ENCODE measurements at places on chromosomes 1 and 21.

GRCh38 chr1:19009126-19009881, 52.8 kb upstream of the IFFO2 start:
- no peak for DNase-seq

GRCh38 chr1:71393301-71393700, 312.5 kb upstream of the ZRANB2 start:
- no peak for DNase-seq

- no peak for DNase-seq
These were observed 7.9 kb upstream of the PLA2G2C start for GRCh38 chr1:20194224-20194623.

DNA sequence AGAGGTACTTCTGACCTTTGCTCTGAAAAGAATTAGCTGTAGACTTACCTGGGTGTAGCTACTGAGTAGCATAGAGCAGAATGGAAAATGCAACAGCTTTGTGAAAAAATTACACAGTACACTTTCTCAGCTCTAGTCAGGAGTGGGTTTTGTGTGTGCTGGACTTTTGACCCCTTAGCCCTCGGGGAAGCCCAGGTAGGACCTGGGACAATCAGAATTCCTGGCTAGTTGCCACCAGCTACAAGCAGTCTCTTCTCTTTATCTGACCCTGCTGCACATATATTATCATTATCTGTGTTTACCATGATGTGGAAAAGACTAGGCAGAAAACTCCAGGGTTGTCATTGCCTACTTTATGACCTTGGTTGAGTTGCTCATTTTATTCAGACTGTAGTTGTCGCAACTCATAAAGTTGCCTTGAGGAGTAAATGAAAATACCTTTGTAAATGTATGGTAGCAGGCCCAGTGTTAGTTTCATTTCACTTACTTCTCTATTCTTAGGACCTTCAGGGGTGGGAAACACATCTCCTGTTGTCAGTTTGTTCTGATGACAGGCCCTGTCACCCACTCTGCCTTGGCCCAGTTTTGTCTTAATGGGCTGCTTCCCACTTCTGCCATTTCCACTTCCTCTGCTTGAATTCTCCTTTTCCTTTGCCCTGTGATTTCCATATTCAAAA, 5.4 kb downstream of the NEK7 start:
- DNase-seq: peak; percentile 37

DNA sequence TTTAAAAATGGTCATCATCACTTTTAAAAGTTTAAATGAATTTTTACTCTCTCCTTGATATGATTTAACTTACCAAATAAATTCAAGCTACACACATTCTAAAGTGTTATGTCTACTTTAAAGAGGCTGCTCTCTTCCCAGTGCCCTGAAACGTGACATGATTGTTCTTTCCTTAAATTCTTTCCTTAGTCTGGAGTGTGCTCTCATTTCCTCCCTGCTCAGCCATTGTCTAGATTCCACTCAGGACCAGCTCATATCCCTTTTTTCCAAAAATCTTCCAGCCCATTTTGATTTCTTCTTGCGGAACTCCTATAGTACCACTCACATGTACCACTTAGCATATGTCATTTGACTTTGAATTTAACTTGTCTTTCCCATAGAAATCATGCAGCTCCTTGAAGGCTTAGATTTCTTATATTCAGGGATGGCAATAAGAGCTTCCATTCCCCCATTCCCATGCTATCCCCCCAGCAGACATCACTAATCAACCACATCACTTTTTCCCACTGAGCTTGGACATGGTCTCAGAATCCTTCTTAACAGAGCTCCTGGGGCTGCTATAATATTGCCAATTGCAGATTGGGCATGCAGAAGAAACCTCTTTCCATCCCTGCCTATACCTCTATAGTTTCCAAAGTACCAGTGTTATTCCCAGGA, 54.7 kb upstream of the ITPKB start:
- DNase-seq: no peak

DNA sequence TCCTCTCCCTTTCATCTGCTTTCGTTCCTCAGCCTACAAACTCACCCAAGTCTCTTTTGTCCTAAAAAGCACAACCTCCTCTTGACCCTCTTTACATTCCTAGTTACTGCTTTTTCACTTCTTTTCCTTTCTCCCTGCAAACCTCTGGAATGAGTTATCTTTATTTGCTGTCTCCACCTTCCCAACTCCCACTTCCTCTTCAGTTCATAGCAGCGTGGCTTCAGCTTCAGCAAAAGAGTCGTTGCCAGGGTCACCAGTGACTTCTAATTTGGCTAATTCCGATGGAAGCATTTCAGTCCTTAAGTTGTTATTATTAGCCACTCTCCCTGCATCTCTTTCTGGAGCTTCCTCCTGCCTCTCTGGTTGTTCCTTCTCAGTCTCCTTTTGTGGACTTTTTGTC, 6.2 kb upstream of the TMEM54 start:
- DNase-seq: no peak

DNA sequence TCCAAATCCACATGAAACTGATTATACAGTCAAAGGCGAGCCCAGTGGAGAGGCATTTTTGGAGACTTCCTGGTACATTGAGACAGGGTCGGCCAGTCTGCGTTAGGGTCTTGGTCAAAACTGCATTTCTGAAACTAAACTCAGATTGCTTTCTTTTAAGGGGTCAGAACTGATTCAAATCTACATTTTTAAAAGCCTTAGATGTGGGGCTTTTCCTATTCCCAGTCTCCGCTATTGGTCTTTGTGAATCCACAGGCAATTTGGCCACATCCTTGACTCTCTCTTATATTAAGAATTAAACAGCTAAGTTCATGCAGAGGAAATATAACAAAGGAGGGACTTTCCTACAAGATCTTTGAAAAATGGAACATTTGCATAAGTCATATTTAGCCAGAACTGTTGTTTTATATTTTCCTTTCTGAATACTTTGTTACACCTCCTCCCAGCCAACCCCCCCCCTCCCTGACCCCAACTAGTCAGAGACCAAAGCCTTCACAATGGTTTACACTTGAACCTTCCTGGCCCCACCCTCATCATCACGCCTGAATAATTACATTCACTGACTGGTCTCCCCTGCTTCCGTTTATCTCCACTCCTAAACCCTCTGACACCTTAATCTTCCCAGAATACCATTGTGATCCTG, 30.9 kb downstream of the SELL start:
- no peak for DNase-seq

- peak; percentile 61 for DNase-seq
These were observed 5.1 kb upstream of the CAPN8 start for GRCh38 chr1:223670458-223671159.

DNA sequence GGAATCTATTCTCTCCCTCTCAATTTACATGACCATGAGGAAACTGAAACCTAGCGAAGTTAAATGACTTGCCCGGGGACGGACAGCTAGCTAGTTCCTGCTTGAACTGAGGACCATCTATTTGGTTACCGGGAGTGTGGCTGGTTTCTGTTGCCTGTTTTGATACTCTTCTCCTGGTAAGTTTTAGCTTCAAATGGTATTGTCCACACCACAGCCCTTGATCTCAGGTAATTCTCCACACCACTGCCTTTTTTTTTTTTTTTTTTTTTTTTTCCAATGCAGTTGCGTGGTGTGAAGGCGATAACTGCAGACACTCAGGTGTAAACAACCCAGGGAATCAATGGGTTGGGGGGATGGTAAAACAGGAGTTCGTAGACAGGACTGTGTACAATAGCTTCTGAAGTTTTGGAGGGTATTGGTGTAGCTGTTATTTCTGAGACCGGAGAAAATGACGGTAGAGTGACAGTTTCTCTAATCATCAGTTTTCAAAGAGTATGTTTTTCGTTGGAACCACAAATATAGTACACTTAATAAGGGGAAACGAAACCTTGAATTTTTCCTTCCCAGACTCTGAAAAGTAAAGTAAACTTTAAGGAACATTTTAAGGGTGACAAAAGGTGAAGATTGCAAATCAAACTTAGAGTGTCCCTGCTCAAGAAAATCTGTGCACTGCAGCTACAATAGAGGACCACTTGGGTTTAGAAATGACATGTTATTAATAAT, 125.3 kb upstream of the CACYBP start:
- no peak for DNase-seq

- no peak for DNase-seq
These were observed 239.4 kb upstream of the POU3F1 start for GRCh38 chr1:38285807-38286530.

DNA sequence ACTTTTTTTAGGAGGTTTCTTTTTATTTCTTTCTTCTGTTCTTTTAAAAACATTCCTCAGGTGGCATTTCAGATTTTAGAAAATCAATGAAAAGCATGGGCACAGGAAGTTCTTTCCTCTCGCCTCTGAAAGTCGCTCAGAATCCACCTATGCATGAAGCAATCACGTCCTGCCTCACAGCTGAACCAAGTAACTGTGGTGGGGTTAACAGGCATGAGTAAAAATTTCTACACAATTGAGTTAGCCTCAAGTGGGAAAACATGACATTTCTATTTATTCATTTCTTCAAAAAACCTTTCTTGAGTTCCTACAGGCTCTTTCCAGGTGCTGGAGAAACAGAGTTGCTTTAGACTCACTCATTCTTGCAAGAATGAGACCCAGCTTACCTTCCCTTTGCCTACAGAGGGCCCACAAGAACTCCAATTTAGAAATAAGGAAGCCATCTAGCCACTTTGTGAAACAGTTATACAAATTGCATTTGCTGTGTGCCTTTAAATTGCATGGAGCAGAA, 508.9 kb upstream of the PKN2 start:
- no peak for DNase-seq

GRCh38 chr1:57833296-57833695, 409.4 kb upstream of the DAB1 start:
- DNase-seq: no peak

DNA sequence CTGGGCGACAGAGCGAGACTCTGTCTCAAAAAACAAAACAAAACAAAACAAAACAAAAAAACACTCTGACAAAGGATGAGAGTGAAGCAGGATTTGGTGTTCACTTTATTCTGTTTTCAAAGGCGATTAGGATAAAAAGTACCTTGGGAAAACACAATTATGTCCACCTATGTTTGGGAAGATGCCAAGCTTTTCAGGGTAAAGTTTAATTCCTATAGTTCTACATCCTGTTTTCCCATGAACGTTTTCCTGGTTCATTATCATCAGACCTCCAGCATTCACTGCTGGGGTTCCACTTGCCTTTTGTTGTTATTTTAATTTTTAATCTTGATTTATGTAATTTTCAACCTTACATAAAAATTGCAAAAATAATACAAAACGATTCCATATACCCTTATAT, 4.9 kb upstream of the NID1 start:
- DNase-seq: no peak

GRCh38 chr1:178542554-178543289, 29.8 kb downstream of the TEX35 start:
- DNase-seq: peak; percentile 79

- no peak for DNase-seq
These were observed 457 bp downstream of the VAV3 start for GRCh38 chr1:107964336-107965109.

DNA sequence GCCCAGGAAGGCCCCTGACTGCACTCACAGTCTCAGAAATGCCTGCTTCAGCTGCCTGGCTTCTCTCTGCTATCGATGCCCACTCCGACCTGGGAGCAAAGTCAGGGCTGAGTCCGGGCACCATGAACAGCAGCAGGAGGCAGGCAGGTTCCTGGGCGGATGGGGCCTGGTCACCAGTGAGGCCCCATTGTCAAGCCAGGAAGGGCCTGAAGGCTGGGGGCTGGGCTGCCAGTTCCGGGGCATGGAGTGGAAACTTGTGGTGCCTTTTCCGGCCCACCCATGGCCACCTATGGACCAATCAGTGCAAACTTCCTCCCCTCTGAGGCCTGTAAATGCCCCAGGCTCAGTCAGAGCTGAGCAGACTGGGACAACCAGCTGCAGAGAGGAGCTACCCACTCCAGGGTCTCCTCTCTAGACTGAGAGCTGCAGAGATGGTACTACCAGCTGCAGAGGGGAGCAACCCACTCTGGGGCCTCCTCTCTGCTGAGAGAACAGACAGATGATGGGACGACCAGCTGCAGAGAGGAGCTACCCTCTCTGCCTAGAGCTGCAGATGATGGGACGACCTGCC, 286.5 kb downstream of the SMYD3 start:
- DNase-seq: no peak

DNA sequence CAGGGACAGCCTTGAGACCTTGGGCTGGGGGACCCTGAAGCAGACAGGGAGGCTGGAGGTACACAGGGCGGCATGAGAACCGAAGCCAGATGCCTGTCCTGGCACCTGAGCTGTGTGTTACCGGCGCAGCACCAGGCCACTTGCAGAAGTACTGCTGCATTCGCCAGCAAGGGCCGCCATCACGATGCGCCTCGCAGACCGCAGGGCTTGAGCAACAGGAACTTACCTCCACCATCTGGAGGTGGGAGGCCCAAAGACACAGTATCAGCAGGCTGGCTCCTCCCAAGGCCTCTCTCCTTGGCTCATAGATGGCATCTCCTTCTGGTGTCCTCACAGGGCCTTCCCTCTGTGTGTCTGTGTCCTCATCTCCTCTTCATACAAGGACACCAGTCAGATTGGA, 90.1 kb downstream of the PRDM16 start:
- no peak for DNase-seq

GRCh38 chr1:159889202-159889601, 10.8 kb downstream of the CFAP45 start:
- DNase-seq: no peak

DNA sequence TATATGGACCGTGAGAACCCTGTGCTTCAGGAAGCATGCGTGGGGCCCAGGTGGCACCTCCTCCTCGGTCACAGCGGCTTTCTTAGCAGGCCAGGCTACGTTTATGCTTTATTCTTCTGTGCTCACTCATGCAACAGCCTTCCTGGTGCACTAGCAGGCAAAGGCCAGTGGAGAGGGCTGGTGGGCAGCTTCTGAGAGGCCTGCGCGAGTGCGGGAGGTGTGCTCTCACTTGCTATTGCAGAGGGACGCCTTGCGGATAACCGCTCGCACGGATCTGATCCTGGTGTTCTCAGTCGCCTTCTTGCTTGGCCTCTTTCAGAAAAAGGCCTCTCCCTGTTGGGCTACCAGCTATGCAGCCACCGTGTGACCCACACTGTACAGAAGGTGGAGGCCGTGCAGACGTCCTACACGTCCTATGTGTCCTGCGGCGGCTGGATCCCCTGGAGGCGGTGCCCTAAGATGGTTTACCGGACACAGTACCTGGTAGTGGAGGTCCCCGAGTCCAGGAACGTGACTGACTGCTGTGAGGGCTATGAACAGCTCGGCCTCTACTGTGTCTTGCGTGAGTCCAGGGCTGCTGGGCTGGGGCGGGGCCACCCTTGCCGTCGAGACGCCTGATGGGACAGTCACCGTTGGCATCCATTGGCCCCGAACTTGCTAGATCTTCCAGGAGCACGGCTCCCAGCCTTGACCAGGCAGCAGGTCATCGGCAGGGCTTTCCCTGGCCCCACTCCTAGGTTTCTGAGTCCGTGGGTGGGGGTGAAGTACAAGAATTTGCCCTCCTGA, 4.8 kb downstream of the UMODL1 start:
- no peak for DNase-seq

- no peak for DNase-seq
These were observed 33.0 kb downstream of the RAB3GAP2 start for GRCh38 chr1:220239213-220239612.

- no peak for DNase-seq
These were observed 13.2 kb downstream of the GBP5 start for GRCh38 chr1:89259283-89259971.

- no peak for DNase-seq
These were observed 486.7 kb upstream of the ZP4 start for GRCh38 chr1:238377280-238377919.

GRCh38 chr1:8481650-8482380, 163.9 kb downstream of the SLC45A1 start:
- no peak for DNase-seq
